ENCODE measurements at places on chromosomes 4 and X. TPM values are rescaled to one million over a fixed set of nuclear protein-coding genes. Genes with fewer than 3 reads are reported as not detected.

GRCh38 chrX:42398967-42399631, 378.9 kb downstream of the PPP1R2C start:
- no peak for DNase-seq

DNA sequence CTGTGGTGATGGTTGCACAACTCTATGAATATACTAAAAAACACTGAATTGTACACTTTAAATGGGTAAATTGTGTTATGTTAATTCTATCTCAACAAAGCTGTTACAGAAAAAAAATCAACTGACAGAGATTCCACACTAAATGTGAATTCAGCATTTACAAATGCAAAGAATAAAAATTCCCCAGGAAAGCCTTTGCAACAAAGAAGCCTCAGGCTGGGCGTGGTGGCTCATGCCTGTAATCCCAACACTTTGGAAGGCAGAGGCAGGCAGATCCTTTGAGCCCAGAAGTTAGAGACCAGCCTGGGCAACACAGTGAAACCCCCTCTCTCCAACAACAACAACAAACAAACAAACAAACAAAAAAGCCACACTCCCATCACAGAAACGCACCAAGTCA, 8.9 kb downstream of the BCLAF3 start:
- no peak for DNase-seq

- no peak for DNase-seq
These were observed 102.7 kb downstream of the SH3BGRL start for GRCh38 chrX:81304563-81304962.

DNA sequence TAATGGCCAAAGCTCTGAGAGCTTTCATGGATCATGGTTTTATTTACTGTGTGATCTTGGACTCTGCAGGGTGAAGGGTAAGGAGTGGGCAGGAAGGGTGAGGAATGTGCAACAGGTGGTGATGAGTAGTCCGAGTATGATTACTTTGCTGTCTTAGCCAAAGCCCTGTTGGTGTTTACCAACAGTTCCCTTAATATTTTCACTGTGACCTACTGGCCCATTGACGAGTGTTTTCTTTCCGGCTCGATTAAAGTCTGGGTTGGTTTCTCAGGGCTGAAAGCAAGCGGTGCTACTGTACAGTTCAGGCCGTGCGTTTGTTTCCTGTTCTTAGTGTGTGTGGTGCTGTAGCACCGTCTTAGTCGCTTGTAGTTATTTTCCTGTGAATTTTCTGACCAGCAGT, 2.6 kb downstream of the ARHGAP24 start:
- DNase-seq: no peak

DNA sequence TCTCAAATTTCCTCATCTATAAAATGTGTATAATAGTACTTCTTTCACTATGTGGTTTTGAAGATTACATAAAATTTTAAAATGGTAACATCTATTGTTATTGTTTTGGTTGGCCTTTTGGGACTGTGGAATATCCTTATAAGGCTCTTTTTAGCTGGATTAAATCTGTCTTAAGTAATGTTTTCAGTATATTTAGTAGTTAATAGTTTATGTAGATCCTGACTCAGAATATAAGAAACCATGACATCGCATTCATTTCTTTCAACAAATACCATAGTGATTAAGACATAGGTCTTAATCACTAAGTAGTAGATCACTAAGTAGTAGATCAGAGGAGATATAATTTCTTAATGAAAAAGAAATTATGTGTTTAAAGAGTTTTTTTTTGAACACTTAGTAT, 48.5 kb downstream of the MRPL1 start:
- DNase-seq: peak; percentile 57

DNA sequence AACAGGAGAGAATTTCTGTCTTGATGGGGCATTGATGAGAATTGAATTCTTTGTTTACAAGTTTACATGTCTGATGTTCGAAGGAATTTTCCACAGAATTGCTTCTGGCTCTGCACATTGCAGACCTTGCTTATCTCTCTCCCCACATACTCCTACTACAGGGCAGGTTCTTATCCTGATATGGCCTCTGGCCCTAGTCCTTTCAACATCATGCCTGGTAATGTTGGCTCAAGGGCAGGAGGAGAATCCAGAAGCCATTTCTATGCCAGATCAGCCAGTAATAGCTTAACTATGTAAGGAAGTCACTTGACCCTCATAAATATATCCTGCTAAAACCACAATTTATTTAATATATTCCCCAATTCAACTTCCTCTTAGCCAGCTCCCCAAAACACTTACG, 24.3 kb upstream of the TSPAN5 start:
- peak; percentile 61 for DNase-seq

DNA sequence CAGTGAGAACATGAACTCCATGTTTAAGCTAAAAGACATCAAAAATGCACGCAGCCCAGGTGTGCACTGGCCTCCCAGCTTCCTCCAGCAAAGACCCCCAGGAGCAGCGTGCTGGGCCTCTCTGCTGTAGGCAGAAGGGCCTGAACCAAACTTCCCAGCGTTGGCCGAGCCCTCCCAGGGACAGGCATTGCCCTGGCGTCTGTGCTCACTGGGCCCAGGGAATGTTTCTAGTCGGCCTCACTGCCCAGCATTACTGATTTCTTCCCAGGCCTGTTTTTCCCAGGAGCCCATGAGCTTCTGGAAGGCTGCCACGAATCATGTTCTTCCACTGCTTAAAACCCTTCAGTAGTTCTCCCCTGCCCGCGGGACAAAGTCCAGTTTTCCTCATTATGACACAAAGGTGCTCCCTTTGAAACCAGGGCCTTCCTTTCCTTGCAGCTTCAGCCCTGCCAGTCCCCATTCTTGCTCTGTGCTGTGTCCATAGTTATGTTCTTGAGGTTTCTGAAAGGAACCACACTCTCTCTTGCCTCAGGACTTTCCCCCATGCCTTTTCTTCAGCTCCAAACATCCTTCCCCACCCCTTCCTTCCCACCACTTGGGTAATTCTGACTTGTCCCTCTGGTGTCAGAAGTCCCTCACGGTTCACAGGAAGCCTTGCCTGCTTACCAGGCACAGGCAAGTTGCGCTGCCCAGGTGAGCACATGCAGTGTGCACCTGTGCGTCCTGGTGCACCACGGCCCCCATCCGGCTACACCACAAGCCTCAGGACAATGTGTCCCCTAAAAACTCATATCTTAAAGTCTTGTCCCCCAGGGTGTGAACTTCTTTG, 93.4 kb upstream of the ENPP6 start:
- DNase-seq: no peak

- peak; percentile 13 for DNase-seq
These were observed 38.6 kb downstream of the UNC5C start for GRCh38 chr4:95510145-95510544.

- no peak for DNase-seq
These were observed 448 bp downstream of the TLL1 start for GRCh38 chr4:165873298-165874071.

DNA sequence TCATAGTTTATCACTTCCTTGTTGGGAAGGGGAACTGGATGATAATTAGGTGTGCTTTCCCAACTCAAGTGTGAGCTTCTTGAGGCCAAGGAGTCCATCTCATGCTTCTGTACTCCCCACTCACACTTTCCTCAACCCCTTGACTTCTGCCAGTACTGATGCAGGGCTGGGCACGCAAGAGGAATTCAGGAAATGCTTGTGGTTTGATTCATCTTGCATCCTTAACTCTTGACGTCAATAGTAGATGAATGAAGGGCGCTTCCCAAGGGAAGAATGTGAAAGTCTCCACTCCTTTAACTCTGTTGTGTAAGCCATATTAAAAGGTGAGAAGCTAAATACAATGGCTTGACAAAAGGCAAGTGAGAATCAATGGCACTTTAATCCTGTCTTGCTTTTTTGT, 101.8 kb downstream of the AGTR2 start:
- peak; percentile 69 for DNase-seq

- DNase-seq: no peak
These were observed 100.6 kb upstream of the PNPLA4 start for GRCh38 chrX:8027827-8028226.

DNA sequence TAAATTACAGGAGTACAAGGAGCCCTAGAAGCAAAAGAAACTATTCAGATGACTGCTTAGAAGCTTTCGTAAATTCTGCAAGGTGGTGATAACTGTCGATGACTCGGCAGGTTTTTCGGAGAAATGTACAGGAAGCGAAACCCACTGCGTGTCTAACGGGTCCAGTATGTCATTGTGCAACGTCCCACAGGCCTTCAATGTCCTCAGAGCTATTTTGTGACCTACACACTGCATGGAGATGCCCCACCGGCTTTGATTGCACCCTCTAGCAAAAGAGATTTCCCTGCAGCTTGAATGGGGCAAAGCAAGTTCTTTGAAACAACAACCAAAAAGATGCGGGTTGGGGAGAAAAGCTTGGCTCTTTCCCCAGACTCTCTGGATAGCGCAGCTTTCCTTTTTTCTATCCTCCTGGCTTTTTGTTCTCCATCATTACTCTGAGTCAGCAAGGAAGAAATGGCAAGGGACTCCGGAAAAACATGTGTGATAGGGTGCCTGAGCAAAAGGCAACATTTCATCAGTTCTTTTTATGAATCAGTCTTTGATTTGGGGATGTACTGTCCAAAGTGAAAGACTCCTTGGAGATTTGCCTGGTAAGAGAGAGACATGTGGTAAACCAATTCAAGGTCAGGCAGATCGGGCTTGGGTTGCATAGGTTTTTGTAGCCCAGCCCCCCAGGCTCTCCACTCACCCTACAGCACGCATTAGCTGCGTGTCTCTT, 112.0 kb upstream of the TBL1X start:
- DNase-seq: peak; percentile 75

DNA sequence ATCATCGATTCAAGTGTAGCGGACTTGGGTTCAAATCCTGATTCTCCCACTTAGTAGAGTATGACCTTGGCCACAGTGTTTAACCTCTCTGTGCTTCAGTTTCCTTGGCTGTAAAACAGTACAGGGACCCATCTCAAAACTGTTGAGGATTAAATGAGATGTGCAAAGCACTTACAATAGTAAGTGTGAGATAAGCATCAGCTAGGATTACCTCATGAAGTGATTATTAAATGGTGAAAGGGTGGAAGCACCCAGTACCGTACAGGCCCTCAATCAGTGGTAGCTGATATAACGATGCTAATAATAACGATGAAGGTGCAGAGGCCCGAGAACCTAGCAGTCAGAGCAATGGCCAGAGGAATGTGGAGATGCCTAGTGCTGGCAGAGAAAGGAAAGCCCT, 45.1 kb downstream of the PRPS1 start:
- DNase-seq: no peak

DNA sequence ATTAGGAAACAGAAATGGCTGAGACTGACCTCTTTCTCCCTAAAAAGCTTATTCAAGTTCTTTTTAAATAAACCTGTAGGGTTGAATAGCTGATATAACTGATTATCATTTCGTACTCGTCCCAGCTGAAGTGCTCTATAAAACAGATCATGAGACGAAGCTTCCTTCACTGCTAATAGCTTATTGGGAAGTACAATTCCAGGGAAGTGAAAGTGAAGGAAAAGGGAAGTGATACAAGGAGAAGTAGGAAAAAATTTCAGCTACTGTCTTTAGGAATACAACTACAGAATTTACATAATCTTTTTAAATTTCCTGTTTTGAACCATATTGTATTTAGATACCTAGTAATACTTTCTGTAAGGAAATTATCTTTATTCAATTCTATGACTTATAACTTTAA, 103.0 kb downstream of the SNCA start:
- DNase-seq: no peak

DNA sequence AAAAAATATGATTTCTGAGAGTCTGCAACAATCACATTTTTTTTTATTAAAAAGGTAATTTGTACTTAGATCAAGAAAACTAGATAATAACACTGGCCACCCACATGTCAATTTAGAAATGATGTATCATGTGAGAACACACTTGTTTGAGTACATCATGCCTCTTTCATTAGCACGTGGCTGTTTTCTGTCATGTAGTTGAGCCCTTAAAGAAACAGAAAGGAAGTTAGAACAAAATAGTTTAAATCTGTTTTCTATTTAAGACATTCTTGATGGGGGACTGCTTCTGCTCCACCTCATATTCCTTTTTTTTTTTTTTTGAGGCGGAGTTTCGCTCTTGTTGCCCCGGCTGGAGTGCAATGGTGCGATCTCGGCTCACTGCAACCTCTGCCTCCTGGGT, 207.5 kb downstream of the NSUN7 start:
- DNase-seq: no peak

DNA sequence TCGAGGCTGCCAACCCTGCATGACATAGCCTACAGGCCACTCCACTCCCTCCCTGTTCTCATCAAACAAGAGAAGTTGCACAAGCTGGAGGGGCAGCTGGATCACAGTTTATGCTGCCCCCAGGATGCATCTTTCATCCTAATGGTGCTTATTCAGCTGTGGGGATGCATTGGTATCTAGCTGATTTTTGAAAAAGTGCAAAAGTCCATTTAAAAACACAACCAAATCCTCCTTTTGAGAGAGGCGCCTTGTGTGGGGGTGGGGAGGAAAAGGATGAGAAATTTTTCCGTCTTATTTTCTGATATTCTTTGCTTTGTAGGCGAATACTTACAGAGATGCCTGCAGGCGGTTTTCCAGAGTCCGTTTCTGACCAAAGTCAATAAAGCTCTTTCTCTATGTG, 276.4 kb upstream of the BOD1L1 start:
- DNase-seq: no peak

- peak; percentile 11 for DNase-seq
These were observed 691 bp downstream of the MAGED1 start for GRCh38 chrX:51893931-51894696.

GRCh38 chr4:45172636-45173035, 446.3 kb upstream of the GNPDA2 start:
- DNase-seq: no peak

- peak; percentile 13 for DNase-seq
These were observed 44.8 kb upstream of the PRSS12 start for GRCh38 chr4:118397623-118397979.

DNA sequence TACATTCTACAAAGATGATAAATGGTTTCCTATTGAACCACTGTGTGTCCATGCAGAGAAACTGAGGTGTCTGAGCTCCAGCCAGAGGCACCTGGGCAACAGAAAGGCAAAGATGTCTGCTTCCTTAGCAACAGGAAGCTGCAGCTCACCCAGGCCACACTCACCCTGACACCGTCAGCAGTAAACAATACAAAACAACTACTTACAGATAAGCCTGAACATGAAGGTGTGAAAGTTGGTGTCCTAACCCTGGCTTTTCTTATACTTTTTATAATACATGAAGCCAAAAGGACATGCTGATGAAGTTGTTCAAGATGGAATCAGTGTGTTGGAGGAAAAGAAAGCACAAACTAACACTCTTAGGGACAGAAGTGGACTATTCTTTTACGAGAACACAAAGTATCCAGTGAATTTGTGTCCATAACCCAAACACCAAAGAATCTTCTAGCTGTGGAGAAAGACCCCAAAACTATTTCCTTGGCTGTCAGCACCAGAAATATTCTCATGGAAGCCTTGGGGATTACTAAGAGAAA, 117.3 kb downstream of the SYNPO2 start:
- no peak for DNase-seq

Gene MGARP
- 35.0 TPM for total RNA-seq

Gene SORBS2
- total RNA-seq: under 0.01 TPM

Gene KLF3
- total RNA-seq: 9.4 TPM

Gene KIT
- total RNA-seq: 6.9 TPM

Gene LGI2
- not detected for total RNA-seq

Gene GLUD2
- 1.6 TPM for total RNA-seq

Gene CCNQ
- total RNA-seq: 27.6 TPM

Gene ADGRL3
- 2.5 TPM for total RNA-seq

Gene UGT2B10
- not detected for total RNA-seq

Gene CSN3
- total RNA-seq: not detected

Gene PTCHD1
- total RNA-seq: not detected

Gene BGN
- total RNA-seq: 11.3 TPM

Gene PPBP
- total RNA-seq: not detected

Gene UGT2B7
- not detected for total RNA-seq

Gene ATP8A1
- 0.83 TPM for total RNA-seq

All from IMR-90 (cell line).